ENCODE measurements at places on chromosomes 11 and 22.

- DNase-seq = no peak
Observed at GRCh38 chr22:48494968-48495750, 1332.5 kb downstream of the BRD1 start.

DNA sequence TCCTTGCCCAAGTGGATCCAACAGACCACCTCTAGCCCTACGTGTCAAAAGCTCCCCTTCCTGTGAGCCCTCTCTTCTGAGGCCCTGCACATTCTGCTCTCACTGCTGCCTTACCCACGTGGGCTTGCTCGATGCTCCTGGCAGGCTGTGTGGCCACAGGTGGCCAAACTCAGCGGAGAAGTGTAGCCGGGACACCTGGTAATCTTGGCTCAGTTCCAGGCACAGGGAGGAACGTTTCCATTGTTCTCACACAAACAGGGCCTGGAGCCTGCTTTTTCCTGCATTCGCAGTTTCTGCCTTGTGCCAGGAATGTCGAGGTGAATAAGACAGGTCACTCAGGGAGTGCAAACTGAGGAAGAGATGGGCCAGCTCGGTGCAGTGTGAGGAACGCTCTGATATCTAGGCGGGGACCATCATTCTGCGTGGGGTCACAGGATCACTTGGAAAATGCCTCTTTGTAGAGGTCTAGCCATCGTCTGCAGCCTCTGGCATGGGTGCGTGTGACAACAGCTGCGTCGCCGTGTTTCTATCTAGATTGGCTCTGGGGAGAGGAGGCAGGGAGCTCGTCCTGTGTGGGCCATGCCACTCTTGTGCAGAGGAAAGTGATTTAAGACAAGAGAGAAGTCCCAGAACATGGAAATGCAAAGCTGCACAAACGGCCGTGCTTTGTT is 127.6 kb upstream of the PARVA start:
- DNase-seq = peak; percentile 98

DNA sequence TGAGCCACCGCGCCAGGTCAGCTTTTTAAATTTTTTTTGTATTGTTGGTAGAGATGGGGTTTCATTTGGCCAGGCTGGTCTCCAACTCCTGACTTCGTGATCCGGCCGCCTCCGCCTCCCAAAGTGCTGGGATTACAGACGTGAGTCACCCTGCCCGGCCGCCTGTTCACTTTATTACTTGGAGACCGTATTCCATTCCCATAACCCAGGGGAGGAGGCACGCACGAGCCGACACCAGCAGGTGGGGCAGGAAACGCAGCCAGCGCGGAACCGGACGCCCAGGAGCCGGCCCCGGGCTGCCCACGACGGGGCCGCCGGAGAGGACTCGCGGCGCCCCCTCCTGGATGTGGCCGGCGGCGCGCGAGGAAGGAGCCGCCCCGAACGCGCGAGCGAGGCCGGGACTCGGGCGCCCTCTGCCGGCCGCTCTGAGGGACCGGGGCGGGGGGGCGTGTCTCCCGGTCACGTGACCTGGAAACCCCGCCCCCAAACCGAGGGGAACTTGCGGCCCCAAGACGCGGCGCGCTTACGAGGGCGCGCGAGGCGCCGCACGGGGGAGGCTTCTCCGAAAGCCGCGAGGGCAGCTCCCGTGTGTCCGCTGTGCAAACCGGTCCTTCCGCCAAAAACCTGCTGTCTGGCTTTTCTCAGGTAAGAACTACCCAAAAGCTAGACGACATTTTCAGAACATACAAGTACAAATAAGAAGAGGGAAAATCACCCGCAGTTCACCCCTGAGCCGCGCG is 11.6 kb upstream of the RNH1 start:
- DNase-seq = no peak

GRCh38 chr11:86978247-86978646 is 23.1 kb upstream of the FZD4 start:
- DNase-seq = no peak

DNA sequence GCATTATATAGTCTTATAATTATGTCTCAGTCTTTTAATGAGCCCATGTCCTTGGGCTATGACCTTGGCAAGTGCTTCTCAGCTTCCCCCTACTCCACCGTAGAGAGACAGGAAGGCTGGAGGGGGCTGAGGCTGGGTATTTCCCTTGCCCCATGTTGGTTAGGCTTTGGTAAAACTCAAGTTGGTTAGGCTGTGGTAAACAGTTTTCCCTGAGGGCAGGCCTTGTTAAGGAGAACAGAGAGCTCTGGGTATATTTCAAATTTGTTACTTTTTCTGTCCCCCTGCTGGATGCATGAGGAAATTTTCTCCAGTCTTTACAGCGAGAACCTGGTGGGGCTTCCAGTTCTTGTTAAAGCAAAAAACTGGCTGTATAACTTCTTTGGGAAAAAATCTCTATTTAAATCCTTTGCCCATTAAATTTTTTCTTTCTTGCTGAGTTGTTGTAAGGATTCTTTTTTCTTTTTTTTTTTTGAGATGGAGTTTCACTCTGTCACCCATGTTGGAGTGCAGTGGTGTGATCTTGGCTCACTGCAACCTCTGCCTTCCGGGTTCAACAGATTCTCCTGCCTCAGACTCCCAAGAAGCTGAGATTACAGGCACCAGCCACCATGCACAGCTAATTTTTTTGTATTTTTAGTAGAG is 12.2 kb upstream of the DCHS1 start:
- DNase-seq = no peak

- no peak for DNase-seq
Observed at GRCh38 chr11:3146612-3147256, 18.4 kb downstream of the OSBPL5 start.

- no peak for DNase-seq
Observed at GRCh38 chr11:128549256-128549944, 38.0 kb downstream of the ETS1 start.

GRCh38 chr22:32311551-32312071 is 46.1 kb upstream of the RFPL3 start:
- no peak for DNase-seq

DNA sequence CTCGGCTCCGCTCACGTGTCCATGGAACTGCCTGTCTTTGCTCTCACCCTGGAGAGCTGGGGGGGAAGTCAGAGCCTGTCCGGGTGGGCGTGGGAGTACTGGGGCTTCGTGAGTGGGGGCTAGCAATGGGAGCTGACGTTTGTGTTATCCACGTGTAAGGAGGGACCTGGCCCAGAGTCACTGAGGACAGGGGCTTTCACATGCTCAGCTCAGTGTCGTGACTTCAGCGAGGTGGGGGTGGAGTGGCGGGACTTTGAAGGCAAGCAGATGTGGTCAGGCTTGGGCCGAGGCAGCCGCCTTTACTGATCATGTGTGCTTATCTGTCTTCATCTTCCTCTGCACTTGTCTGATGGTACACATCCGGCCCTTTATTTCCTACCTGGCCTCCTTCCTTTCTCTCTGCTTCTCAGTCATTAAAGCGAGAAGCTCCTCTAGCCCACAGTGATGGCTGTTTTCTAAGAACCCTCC is 113.1 kb upstream of the NNMT start:
- no peak for DNase-seq

GRCh38 chr11:129287920-129288319 is 87.7 kb upstream of the BARX2 start:
- DNase-seq = no peak

- no peak for DNase-seq
Observed at GRCh38 chr11:30216534-30216933, 14.3 kb upstream of the FSHB start.

DNA sequence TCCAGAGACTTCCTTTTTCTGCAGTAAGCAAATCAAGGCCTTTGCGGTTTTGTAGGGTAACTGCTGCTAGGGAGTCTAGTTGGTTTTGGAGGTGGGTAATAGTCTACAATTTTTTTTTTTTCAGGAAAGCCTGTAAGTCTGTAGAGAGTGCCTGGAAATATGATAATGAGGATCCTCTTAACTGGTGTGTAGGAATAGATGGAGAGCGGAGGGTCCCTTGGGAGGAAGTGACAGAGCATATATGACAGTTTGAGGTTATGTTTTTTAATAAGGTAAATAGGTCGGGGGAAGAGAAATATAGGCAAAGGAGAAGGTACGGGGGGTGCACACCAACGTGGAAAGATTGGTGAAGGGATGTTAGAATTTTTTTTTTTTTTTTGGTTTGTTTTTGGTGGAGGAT is 25.9 kb downstream of the ZNF195 start:
- DNase-seq = no peak

GRCh38 chr11:28460348-28460747 is 352.2 kb downstream of the METTL15 start:
- DNase-seq = no peak

DNA sequence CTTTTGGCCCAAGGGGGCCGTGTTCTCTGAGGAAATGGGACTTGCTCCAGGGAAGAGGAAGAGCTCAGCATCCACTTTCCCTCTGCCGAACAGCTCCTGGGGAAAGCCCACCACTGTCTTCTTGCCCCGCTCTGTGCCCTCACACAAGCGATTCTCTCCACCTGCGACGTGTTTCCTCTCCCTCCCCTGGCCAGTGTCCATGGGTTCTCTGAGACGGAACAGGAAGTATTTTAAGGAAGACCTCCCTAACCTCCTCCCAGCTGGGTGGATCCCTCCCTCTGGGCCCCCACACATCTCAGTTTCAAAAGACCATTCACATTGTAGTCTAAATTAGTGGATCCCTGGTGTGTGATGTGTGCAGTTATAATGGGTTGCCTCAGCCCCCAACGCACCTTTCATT is 1.6 kb downstream of the TP53AIP1 start:
- no peak for DNase-seq

DNA sequence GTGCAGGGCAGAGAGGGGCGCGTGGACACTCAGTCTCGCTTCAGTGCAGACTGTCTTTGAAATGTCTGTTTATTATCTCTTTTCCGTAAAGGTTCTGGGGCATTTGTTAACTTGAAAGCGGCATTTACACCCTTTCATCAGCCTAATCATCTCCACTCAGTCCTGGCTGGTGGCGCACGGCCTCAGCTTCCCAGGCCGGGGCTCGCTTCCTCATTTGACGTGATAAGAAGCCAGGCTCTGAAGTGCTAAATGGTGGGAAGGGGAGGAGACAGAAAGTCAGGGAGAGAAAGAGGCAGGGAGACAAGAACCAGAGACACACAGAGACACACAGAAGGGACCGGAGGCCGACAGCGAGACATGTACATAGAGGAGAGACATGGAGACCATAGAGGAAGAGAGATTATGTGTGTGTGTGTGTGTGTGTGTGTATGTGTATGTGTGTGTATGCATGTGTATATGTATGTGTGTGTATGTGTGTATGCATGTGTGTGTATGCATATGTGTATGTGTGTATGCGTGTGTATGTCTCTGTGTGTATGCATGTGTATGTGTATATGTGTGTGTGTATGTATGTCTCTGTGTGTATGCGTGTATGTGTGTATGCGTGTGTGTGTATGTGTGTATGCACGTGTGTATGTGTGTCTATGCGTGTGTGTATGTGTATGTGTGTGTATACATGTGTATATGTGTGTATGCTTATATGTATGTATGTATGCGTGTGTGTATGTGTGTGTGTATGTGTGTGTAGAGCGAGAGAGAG is 101.5 kb downstream of the ST3GAL4 start:
- DNase-seq = no peak

DNA sequence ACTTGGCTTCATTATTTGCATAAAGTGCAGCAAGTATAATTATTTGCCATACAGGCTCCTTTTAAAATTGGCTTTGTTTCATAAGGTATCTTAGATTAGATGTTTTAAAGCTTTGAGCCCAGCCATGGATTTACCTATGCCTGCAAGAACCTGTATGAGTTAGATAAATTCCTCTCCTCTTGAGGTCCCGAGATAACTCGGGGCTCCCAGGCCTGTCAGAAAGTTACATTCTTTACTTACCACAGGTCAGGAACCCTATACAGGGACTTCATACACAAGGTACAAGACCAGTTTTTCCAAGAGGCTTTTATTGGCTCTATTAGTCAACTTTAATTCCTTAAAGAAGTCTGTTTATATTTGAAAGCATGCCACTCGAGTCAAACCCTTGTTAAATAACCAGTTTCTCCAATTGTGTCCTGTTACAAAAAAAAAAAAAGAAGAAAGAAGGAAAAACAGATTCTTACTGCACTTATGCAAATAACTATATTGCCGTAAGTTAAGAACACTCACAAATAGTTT is 2.3 kb upstream of the C1QTNF6 start:
- no peak for DNase-seq

DNA sequence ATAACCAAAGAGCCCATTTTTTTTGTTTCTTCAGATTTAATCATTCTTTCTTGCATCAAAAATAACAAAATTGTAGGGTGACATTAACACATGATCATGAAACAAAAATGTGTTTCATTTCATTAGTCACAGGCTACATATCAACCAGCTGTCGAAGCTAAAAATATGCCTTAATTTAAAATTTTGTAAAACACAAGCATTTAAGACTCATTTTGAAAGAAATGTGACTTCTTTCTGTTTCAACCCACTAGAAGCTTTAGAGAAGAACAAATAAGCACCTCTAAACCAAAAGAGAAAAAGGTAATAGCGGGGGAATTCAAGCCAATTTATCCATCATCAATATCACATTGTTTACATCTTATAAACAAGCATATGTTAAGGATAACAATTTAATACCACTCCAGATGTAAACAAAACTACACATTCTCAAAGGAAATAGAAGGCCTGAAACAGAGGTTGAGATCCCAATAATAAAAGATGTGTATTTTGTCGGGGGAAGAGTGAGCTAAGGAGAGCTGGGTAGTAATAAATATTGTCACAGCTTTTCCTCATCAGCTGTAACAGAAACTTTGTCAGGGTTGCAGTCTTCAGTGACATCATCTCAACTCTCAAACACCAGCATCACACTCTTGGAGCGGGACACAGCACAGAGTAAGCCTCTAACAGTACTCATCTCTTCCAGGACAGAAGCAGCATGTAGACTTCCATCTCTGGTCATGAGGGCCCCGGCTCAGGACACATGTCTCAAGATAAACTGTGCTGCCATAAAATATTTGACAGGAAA is 42.0 kb downstream of the ALG9 start:
- no peak for DNase-seq

DNA sequence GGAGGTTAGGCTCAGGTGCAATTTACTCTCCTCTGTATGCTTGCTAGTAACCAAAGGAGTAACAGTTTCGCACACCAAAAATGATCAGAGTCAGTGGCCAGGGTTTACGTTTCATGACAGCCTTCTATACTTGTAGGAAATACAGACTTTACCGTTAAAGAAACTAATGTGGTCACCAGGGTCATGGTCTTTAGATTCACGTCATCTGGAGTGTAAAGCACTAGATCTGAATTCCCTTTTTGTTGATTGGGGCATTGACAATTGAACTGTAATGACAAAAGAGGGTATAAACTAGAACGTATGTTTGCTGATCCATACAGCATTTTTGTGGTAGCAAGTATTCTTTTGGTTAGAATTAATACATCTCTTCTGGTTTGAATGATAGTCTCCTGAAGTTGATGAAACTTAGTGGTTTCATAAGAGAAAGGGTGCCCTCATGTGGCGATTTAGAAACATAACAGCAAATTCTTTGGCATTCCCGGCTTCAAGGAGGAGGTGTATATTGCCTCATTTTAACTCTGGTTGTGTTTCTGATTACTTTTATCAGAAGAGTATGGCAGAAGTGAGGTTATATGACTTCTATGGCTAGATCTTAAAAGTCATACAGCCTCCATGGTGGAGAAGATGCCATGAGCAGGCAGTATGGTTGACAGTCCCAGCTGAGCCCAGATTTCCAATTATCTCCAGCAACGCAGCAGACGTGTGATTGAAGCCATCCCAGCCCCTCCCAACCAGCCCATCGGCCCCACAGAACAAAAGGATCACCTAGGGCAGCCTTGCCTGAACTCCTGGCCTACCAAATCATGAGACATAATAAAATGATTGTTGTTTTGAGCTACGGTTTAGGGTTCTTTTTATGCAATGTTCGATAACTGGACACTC is 35.1 kb downstream of the MMP7 start:
- peak; percentile 83 for DNase-seq

GRCh38 chr11:78630561-78631303 is 56.1 kb upstream of the NARS2 start:
- no peak for DNase-seq

- no peak for DNase-seq
Observed at GRCh38 chr11:31651822-31652221, 142.3 kb downstream of the ELP4 start.

- DNase-seq = peak; percentile 77
Observed at GRCh38 chr22:28299309-28299708, 380.3 kb upstream of the PITPNB start.

All from DMS79 treated with DMSO at 0.1 percent for 48 hours (cell line).